HEK293T (cell line): ENCODE measurements at places on chromosomes 4 and X.

DNA sequence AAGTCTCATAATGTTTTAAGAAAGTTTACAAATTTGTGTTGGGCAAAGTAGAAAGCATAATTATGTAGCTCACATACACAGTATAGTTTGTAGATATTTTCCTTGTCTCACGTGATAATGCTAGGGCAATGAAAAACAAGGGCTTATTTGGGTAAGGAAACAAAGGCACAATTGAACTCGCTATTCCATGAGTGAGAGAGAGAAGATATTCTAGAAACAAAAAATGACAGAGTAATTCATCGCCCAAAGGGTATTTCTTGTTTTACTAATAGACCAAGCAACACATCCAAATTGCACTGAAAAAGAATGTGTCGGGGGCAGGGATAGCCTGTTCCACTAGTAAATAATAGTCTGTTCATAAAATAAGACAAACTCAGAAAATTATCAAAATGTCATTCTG, 3.6 kb upstream of the ASB11 start:
- DNase-seq, result no peak

GRCh38 chr4:44447563-44448504, 775 bp downstream of the KCTD8 start:
- DNase-seq, result peak; percentile 8

DNA sequence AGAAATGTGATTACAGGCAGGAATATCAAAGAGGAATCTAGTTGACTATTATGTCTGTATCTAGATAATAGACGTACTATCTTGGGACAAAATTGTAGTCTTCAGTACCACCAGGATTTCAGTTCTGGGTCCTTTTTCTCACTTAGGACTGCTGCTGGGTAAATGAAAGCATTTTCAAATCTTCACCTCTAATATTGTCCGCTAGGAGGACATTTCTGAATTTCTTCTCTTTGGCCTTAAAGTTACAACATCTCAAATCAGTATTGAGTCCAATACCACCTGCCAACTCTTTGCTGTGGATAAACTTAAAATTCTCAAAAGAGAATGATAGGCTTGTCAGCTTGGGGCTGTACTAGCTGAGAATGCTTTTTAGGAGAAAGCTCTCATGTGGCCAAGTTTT, 6.0 kb downstream of the FGF16 start:
- DNase-seq, result no peak

DNA sequence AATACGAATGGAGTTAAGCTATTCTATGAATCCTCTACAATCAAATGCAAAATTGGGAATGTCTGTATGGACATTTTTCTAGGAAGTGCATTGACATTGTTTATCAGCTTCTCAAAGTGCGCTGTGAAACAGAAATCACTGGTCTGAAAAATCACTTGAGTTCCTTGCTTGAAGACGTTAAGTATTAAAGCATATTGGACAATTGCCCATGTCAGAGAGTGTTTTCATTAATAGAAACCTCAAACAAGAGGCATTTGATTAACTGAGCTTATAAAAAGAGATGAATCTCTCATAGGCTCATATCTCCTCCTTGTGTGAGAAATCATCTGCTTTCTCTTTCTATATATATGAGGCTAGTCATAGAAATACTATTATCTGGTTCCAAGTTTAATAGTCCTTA, 692.1 kb upstream of the POU3F4 start:
- no peak for DNase-seq

- no peak for DNase-seq
Measured at GRCh38 chrX:23292988-23293651, 41.5 kb upstream of the PTCHD1 start.

DNA sequence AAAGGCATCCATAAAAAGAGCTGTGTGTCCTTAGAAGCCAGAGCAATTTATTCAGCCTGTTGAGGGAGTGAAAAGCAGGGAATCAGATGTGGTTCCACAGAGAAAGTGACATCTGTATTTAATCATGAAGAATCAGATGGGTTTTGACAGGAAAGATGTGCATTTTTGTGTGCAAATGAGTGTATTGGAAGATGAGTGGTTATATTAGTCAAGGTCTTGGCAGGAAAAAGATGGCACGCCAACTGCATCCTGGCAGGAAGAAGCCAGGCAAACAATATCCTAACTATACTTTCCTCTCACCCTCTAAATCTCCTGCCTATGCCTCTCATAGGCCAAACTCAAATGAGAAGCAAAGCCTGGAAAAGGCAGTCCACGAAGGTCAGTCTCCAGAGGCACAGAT, 59.1 kb downstream of the SCFD2 start:
- no peak for DNase-seq

DNA sequence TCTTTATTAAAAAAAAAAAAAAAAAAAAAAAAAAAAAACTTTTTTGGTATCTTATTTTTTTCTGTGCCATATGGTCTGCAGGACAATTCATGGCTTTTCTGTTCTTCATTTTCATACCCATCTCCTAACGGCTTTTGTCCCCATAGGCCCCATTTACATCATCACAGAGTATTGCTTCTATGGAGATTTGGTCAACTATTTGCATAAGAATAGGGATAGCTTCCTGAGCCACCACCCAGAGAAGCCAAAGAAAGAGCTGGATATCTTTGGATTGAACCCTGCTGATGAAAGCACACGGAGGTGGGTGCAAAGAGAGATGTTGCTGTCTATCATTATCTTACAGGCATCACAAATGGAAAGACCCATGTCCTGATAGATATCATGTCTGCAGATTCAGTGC, 49.1 kb downstream of the PDGFRA start:
- DNase-seq, result no peak

GRCh38 chrX:114075073-114075673, 508.7 kb upstream of the HTR2C start:
- DNase-seq, result no peak

DNA sequence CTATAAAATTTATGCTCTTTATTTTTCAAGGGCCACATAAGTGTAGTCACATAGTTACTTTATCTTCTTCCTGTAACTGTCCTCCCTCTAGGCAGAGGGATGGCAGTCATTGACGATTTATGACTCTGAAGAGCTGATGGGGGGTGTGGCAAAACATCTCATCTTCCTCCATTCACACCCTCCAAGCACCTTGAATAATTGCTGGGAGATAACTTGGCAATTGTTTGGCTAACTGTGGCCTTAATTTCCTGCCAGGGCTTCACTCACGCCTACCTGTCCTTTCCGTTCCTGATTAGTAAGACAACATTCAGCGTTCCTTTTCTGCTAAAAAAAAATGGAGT, 329.2 kb downstream of the ARHGAP10 start:
- no peak for DNase-seq

DNA sequence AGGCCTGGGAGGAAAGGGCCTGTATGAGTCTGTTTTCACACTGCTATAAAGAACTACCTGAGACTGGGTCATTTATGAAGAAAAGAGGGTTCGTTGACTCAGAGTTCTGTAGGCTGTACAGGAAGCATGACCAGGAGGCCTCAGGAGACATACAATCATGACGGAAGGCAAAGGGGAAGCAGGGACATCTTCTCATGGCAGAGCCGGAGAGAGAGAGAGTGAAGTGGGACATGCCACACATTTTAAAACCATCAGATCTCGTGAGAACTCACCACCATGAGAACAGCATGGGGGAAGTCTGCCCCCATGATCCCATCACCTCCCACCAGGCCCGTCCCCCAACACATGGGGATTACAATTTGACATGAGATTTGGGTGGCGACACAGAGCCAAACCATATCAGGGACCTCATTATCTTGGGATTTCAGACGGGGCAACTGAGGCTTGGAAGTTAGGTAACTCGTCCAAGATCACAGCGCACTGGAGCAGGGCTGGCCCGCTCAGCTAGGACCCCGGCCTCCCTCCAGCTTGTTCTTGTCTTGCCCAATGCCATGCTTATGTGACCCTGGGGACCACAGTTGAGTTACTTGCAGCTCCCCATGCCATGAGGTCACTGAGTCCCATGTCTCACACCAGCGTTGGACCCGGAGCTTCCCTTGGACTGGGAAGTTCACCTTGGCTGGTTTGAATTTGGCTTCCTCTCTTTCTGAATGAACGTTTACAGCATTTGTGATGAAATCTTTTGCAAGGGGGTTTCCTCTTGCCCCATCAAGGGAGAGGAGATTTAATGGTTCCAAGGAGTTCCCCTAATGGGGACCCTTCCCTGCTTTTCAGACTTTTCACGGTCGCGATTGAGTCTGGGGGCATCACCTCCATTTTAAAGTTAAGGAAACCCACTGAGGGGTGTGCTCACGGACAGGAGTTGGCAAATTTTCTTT, 18.1 kb downstream of the HTRA3 start:
- no peak for DNase-seq

GRCh38 chrX:74797338-74797887, 127.8 kb downstream of the NEXMIF start:
- DNase-seq, result no peak

DNA sequence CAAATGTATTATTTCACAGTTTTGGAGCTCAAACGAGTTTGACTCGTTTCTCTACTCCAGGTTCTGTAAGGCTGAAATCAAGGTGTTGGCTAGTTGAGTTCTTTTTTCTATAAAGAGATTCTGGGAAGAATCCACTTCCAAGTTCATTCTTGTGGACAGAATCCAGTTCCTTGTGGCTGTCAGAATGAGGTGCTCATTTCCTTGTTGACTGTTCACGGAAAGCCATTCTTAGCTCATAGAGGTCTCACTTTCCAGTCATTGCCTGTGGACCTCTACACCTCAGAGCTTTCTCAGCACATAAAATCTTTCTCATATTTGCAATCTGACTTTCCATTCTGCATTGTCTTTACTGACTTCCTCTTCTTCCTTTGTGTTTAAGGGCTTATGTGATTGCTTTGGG, 62.9 kb downstream of the SYTL5 start:
- no peak for DNase-seq

DNA sequence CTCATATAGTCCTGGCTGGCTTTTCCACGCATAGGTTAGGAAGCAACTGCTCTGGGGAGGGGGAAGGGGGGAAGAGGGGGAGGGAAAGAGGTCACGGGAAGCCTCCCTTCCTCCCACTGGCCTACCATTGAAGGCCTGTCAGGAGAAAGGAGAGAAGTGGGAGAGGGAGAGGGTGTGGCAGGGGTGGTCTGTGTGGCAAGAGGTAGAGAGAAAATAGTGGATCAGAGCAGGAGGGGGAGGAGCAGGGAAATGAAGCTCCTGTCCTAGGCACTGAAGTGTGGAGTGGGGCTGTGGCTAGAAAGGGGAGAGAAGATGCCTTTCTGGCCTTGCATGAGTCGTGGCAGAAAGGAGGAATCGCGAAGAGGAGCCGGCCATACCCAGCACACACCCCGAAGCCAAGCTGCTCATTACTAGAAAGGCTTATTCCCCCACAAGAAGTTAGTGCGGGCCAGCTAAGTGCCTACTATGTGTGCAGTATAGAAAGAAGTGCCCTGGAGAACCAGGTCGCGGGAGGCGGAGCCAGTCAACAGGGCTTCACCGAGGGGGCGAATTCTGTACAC, 1.1 kb upstream of the TMEM164 start:
- no peak for DNase-seq
